Stimulated activated CD8-positive, alpha-beta memory T cell treated with anti-CD3 and anti-CD28 coated beads, Interleukin-4, amount 100 ng/mL, for 4 hours (primary cell): ENCODE measurements at places on chromosomes 7 and 10.

DNA sequence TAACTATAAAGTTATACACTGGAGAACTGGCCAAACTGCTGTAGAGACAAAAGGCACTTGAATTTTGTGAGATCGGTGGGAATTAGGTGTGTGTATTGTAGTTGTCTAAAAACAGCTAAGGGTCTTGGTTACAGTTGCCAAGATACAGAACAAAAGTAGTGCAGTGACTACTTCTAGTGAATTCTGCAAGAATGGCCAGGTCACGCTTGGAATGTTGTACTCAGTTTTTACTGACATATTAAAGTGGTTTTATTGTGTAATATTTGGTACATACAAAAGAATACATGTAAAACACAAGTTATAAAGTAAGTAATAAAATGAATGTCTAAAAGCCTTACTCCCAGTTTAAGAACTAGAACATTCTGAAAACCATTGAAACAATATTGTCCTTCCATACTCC is 42.4 kb downstream of the PRPF18 start:
- no peak for DNase-seq

GRCh38 chr10:125284875-125285597 is 124.7 kb upstream of the CTBP2 start:
- no peak for DNase-seq

DNA sequence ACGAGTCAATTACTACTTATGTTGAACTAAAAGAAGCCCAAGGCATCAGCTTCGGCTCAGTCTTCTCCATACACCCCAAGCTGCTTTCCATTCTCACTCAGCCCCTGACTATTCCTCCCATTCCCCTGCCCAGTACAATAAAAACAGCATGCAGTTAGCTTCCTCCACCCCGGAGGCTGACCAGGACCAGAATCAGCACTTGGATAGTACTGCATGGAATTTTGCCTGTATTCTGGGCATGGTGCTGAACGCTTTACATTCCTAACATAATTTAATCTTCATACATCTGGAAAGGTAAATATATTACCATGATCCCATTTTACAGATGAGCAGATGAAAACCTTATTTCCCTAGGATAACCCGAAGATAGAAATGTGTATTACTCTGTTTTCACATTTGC is 7.5 kb upstream of the PODXL start:
- no peak for DNase-seq

DNA sequence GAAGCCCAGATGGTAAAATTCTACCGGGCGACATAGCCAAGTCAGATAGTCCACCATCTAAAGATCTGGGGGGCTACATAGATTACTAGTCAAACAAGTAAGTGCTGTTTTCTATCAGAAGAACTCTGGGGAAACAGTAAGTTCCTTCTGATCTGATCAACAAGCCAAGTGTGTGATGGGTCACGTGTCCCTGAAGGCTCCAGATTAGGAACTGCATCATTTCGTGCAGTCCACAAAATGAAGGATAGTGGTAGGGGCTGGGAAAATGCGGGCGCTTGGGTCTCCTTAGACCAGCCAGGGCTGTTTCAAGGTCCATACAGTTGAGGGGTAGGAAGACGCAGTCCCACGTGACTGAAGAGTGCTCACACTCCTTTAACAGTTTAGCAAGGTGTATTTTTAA is 1.8 kb upstream of the CHN2 start:
- DNase-seq, result no peak

DNA sequence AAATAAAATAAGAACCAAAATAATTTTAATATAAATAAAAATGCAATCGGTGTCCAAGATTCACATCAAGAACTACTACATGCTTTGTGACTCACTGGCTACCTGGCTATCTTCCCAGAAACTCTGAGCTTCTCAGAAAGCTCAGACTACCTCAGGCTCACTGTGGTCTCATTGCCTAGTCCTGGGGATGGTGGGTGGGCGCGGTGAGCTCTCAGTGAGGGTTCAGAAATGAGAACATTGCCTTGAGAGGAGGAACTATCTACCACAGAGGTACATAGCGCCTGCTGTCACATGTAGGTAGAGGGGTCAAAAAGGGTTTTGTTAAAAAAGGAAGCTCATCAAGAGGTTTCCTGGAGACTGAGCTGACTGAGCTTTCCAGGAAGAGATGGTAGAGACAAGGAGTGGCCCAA is 108.0 kb downstream of the WDFY4 start:
- no peak for DNase-seq

DNA sequence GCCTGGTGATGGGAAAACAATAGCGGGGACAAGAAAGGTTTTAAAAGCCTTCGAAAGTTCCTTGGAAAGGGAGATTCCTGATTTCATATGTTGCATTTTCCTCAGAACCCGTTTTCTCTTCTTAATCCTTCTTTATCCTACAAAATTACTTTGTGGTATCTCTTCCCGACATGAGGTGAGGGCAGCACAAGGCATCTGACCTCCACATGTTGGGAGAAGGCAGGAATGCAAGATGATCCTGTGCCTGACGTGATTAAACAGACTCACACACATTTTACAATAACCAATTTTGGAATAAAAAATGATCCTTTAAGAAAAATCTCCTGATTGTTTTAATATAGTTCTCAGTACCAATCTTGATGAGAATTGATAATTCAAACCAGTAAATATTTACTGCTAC is 153.3 kb upstream of the MKLN1 start:
- no peak for DNase-seq

DNA sequence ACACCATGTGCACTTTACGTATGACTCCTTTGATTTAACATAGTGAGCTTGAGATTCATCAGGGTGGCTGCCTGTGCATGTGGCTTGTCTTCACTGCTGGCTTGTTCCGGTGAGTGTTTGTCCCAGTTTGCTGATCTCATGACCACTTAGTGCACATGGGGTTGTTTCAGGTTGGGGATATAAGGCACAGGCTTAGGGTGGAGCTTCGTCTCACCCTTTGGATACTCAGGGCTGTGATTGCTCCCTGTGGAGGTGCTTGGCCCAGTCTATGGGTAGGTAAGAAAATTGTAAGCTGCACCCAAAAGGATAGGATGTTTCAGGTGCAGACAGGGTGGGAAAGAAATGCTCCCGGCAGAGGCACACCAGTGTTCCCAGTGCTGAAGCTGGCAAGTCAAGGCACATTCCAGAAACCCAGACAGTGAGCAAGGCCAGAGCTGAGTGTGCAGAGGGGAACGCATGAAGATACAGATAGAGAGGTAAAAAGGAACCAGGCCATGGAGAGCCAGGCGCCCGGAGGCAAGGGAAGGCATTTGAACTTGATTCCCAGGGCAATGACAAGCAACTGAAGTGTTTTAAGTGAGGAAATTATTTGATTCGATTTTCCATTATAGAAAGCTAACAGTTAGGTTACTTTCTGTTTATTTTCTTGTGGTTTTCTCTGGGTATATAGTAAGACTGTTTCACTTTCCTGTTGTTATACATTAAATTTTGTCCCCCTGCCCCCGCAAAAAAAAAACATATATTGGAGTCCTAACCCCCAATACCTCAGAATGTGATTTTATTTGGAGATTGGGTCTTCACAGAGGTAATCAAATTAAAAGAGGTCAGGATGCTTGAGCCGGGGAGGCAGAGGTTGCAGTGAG is 289.8 kb upstream of the KLF6 start:
- no peak for DNase-seq

- DNase-seq, result no peak
These were observed 567.6 kb downstream of the GRM8 start for GRCh38 chr7:126685018-126685573.

DNA sequence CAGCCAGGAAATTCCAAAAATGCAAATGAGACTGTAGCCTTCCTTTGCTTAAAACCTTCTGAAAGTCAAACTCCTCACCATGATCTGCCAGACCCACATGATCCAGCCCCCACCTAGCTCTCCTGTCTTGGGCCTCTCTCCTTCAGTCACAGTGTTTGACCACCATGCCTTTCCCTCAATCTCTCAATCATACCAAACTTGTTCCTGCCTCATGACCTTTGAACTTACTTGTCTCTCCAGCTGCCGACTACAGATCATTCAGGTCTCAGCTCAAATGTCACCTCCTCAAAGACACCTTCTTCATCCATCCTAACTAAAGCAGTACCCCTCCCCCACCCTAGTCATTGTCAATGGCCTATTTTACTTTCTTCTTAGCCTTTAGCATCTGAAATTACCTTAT is 9.3 kb upstream of the ADD3 start:
- no peak for DNase-seq

- no peak for DNase-seq
These were observed 85.6 kb upstream of the CAPZA2 start for GRCh38 chr7:116776610-116777289.

DNA sequence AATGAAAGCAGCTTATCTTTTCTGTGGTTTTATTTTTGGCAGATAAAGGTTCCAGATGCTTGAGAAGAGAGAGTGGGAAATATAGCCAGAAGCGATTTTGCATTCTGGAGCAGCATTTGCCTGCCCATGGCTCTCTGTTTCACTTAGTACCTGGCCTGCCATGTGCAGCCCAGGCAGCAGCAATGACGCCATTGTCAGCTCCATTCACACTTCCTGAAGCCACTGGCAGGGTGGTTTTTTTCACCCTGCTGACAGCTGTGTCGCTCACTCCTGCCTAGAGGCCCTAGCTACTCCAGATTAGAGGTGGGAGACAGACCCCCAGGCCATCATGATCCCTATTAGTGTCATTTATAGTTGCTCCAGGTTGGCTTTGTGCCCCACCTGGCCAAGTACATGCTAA is 30.1 kb upstream of the NEUROD6 start:
- DNase-seq, result no peak

- no peak for DNase-seq
These were observed 16.2 kb upstream of the PAX2 start for GRCh38 chr10:100728928-100729861.

DNA sequence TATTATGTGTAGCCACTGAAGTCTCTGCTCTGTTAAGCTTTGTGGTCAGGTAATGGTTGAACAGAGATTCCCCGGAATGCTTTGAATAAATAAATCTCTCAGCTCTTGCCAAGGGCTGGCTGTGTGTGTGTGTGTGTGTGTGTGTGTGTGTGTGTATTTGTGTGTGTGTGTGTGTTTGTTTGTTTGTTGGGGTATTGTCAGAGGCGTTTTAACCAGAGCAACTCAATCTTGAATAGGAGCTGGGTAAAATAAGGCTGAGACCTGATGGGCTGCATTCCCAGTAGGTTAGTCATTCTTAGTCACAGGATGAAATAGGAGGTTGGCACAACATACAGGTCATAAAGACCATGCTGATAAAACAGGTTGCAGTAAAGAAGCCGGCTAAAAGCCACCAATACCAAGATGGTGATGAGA is 256.2 kb upstream of the CACNA2D1 start:
- DNase-seq, result no peak

DNA sequence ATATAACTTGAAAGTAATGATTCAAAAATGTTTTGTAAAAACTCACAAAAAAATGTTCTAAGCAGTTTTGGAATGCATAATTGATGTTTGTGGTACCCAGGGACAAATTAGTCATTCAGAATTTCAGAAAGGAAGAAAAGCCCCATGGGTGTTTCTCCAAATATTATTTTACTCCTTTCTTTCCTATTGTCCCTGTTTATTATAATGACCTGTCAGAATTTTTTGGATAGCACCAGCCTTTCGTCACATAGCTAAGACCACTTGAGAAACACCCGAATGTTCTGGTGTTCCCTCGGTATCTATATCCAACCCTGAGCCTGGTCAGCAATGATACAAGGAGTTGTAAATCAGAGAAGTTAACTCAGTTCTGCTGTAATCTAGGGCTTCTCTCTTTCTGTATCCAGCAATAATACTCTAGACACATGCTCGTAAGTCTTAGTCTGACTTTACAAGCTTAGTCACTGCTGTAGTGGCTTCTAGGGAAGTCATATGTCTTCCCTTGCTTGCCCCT is 64.8 kb upstream of the MEOX2 start:
- no peak for DNase-seq

DNA sequence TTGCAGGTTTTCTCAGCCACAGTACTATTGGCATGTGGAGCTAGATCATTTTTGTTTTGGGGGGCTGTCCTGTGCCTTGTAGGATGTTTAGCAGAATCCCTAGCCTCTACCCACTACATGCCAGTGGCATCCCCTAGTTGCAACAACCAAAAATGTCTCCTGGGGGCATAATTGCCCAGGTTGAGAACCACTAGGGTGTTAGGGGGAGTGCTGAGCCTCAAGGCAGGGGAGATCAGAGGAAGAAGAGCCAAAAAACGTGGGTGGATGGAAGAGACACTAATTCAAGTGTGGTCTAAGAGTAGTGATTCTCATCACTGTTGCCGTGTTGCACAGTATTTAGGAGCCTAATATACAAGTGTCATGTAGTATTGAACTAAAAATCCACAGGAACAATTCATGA is 31.7 kb upstream of the CCNY start:
- no peak for DNase-seq

GRCh38 chr7:112233048-112233697 is 26.7 kb downstream of the ZNF277 start:
- DNase-seq, result no peak

DNA sequence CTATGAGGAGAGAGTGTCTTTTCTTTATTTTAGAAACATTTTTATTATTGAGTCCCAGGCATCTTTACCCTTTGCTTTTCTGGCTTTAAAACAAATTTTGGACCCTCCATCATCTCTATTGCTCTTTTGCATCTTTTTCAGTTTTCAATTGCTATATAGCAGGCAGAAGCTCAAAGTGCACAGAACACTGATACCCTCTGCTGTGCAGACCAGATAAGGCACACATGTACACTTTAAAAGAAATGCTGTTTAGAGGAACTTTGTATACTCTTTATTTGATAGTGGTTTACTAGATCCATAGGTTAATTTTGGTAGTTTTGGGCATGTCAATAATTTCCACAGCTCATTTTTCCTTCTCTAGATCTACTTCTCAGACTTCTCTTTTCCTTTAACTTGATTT is 324.2 kb downstream of the SH2D4B start:
- DNase-seq, result no peak

- DNase-seq, result no peak
These were observed at the start of gene TMEM229A for GRCh38 chr7:124032369-124033094. Gene TMEM229A, minus strand, starts transcription at chr7:124033067. Its CDS starts 64 bp downstream, at chr7:124033003.

DNA sequence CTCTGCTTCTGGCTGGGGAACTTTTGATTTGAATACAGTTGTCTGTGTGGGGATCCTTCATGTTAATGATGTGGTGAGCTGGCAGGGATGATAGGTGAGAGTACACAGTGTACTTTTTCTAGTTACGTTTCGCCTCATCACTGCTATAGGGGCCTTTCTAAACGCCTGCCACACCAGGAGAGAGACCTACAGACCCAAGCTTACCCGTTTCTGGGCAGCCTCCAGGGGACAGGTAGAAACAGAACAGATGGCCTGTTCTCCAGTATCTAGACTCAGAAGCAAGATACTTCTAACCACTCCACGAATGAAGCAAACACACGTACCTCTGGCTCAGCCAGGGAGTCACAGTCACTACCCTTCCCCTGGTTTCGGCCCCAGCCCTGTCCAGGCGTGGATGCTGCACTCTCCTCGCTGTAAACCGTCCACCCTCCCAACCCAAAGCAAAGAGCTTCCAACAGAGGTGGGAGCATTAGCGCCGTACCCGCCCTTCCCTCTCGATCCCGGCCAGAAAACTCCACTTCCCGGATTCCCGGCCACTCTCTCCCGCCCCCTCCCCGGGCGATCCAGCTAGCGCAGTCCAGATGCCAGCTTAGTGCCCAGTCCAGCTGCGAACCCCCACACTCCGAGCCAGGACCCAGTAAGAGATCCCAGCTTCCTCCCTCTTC is 1.2 kb downstream of the CCDC6 start:
- DNase-seq, result no peak

- no peak for DNase-seq
These were observed 307.2 kb downstream of the SNX13 start for GRCh38 chr7:17633067-17633466.

- no peak for DNase-seq
These were observed 217.1 kb downstream of the PHTF2 start for GRCh38 chr7:78015574-78016260.

GRCh38 chr10:86862786-86863483 is 94.5 kb downstream of the MMRN2 start:
- DNase-seq, result no peak
